Tibial nerve (tissue), 4 donors: ENCODE measurements at places on chromosomes 3 and 15. TPM values are rescaled to one million over a fixed set of nuclear protein-coding genes. Genes with fewer than 3 reads are reported as not detected.

The CCDC54 gene
- total RNA-seq = not detected

DNA sequence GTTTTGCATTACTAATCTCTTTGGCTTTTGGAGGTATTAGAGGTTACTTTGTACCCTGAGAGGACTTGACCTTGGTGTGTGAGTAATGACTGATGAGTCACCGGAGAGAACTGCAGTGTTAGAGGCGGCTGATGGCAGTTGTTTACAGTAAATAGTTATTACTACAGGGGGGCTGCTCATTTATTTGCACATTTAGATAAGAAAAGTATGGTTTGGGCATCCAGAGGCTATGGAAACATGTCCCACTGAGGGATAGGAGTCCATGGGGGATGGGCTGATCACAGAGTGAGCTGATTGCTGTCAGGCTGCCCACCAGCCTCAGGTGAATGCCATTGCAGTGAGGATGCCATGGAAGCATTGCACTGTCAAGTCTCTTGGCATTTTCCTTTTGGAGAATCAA lies 17.3 kb upstream of the STAC start:
- H3K27me3 ChIP-seq = no peaks in the 10 kb centered on the region
- H3K4me1 ChIP-seq = no peaks in the 10 kb centered on the region
- no peak for DNase-seq
- H3K27ac ChIP-seq = no peak overlapping the region

DNA sequence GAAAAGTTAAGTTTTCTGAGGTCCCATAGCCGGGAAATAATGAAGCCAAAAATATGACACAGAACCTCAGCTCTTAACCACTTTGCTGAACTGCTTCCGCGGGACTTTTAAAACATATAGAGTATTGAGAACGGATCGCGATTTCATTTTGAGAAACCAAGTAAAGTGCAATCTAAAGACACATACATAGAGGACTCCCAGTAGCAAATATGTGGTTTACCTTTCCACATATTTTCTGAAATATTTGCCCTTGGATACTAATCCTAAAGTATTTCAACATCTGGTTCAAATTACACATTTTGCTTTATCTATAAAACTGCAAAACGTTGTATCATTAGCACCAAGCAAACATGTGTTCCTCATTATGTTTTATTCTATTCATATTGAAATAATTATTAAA lies 776.5 kb downstream of the ROBO2 start:
- H3K27ac ChIP-seq = no peak overlapping the region
- no peak overlapping the region for H3K4me3 ChIP-seq
- no peaks in the 10 kb centered on the region for H3K27me3 ChIP-seq
- DNase-seq = no peak
- H3K4me1 ChIP-seq = no peaks in the 10 kb centered on the region

DNA sequence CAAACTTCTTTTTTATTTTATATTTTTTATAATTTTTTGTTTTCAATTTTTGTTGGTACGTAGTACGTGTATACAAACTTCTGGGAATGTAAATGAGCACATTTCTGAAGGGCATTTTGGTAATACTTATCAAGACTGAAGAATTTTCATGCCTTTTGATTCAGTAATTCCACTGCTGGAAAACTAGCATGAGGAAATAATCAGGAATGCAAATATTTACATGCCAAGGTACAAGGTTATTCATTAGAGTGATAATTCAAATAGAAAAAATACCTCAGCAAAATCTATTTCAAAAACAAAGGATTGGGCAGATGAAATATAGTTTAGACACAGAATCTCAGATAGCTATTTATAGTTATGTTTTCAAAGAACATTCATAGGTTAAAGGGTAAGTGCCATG lies 128.7 kb downstream of the DMXL2 start:
- H3K4me3 ChIP-seq = no peak overlapping the region
- H3K27ac ChIP-seq = no peak overlapping the region
- no peak for DNase-seq
- peaks cover 35% of the 10 kb centered on the region for H3K36me3 ChIP-seq
- H3K4me1 ChIP-seq = no peaks in the 10 kb centered on the region

DNA sequence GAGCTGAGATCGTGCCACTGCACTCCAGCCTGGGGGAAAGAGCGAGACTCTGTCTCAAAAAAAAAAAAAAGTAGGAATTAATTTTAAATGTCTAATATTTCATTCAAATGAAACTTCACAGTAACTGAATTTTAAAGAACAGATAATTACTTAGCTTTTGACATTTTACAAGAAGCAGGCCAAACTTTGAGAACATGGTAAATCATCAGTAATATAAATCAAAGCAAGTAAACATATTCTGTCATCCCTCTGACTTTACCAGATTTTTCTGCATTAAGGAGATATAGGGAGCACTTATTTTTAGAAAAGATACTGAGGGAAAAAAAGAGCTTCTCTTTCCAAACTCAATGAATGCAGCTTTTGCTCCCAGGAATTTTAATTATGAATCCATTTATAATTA lies 37.0 kb downstream of the NR1I2 start:
- H3K27ac ChIP-seq = no peak overlapping the region
- H3K27me3 ChIP-seq = no peaks in the 10 kb centered on the region
- no peak overlapping the region for H3K4me3 ChIP-seq
- DNase-seq = no peak
- H3K4me1 ChIP-seq = no peaks in the 10 kb centered on the region

DNA sequence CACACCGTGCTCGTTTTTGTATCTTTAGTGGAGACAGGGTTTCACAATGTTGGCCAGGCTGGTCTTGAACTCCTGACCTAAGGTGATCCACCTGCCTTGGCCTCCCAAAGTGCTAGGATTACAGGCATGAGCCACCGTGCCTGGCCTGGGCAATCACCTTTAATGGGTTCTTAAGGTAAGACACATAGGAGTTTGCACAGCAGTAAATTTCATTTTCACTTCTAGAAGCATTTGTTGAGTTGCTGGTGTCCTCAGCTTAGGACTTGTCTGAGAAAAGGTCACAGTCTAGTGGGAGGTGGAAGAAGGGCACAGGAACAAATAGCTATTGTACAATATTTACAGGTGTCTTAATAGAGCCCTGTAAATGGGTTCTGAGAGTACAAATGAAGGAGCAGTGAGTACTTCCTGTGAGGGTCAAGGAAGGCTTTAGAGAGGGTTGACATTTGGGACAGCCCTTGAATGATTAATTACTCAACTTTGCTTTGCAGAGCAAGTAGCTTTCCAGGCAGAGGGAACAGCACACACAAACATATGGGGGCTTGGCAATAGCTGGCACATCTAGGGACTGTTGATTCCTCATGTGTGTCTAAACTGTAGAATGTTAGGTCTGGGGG lies 8.7 kb upstream of the ETV5 start:
- H3K4me3 ChIP-seq = no peak overlapping the region
- no peak for DNase-seq
- H3K36me3 ChIP-seq = no peaks in the 10 kb centered on the region
- no peaks in the 10 kb centered on the region for H3K27me3 ChIP-seq

- no peaks in the 10 kb centered on the region for H3K36me3 ChIP-seq
- H3K4me1 ChIP-seq = no peaks in the 10 kb centered on the region
These were observed 91.1 kb upstream of the RNF7 start for GRCh38 chr3:141646760-141647561.

DNA sequence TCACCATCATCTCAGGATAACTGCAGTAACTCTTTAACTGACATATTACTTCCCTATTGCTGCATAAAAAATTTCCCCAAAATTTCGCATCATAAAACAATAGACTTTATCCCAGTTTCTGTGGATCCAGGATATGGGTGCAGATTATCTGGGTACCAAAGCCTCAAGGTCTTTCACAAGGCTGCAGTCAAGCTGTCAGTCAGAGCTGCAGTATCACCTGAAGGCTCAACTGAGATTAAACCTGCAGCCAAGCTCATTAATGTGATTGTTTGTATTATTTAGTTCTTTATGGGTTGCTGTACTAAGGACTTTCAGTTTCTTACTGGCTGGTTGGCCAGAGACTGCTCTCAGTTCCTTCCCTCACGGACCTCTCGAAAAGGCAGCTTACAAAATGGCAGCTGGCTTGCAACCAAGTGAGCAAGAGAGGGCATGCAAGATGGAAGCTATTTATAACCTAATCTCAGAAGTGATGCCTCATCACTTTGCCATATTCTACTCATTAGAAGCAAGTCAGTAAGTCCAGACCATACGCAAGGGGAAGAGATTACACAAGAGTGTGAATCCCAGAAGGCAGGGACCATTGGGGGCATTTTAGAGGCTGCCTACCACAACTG lies 54.9 kb downstream of the DCUN1D1 start:
- H3K27me3 ChIP-seq = no peaks in the 10 kb centered on the region
- H3K27ac ChIP-seq = no peak overlapping the region
- DNase-seq = no peak
- no peaks in the 10 kb centered on the region for H3K36me3 ChIP-seq

DNA sequence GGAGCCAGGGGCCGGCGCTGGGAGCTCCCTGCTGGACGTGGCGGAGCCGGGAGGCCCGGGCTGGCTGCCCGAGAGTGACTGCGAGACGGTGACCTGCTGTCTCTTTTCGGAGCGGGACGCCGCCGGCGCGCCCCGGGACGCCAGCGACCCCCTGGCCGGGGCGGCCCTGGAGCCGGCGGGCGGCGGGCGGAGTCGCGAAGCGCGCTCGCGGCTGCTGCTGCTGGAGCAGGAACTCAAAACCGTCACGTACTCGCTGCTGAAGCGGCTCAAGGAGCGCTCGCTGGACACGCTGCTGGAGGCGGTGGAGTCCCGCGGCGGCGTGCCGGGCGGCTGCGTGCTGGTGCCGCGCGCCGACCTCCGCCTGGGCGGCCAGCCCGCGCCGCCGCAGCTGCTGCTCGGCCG lies 1.5 kb downstream of the SMAD6 start:
- H3K4me1 ChIP-seq = peaks cover 60% of the 10 kb centered on the region
- peaks cover 5% of the 10 kb centered on the region for H3K36me3 ChIP-seq
- peak overlapping the region; percentile 57 for H3K4me3 ChIP-seq
- DNase-seq = no peak
- no peaks in the 10 kb centered on the region for H3K27me3 ChIP-seq

GRCh38 chr3:55731741-55732140 lies 244.6 kb upstream of the WNT5A start:
- no peaks in the 10 kb centered on the region for H3K27me3 ChIP-seq
- H3K4me1 ChIP-seq = no peaks in the 10 kb centered on the region
- H3K4me3 ChIP-seq = no peak overlapping the region
- DNase-seq = no peak

DNA sequence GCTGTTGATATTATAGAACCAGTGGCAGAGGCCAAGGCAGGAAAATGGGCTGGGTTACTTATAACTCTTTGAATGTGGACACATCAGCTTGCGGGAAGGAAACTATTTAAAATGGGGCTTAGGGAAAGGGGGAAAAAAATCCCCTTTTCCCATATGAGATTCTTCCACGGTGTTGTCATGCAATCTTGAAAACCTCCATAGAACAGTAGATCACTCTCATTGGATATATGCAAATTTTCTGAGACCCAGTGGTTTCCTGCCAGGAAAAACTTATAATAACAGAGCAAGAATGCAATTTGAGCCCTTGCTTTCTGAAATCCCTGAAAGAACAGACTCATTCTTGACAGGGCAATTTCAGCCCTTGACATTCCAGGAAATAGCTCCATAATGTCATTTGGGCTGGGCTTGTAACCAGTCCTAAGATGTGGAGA lies 31.1 kb downstream of the TMEM212 start:
- no peaks in the 10 kb centered on the region for H3K27me3 ChIP-seq
- no peak for DNase-seq
- H3K36me3 ChIP-seq = no peaks in the 10 kb centered on the region
- H3K27ac ChIP-seq = peak overlapping the region; percentile 77
- no peak overlapping the region for H3K4me3 ChIP-seq

DNA sequence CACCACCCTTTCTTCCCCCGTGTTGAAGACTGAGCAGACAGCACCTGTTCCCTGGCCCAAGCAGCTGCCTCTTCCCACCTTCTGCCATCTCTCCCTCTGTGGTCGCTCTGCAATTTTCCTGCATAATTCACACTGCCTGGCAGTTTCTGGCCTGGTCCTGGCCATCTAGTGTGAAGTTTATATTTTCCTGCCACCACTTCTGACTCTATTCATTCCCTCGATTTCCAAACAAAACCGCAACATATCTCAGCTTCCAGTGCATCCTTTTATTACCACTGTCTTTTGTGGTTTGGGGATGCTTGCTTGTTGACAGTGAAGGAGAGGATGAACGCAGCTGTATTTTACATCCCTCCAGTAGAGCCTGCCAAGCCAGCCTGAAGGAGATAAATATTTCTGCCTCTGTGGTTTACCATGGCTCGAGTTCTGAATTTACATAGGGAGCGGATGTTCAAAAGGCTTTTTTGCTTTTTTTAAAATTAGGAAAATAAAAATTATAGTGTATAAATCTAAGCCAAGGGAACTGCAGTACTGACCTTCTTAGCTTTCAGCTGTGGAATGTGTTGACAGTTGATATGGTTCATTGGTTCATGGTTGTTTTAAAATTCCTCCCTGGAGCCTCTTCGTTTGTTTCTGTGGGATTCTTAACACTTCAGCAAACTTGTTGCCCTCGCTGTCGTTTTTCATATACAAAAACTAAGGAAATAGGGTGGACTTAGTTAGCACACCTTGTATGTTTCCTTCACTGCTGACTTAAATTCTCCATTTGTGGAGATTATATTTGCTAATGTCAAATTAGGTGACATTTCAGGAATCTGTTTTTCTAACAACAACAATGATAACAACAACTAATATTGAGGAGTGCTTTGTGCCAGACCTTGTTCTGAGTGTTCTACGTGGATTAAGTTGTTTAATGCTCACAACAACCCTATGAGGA lies 250.5 kb downstream of the ADAMTSL3 start:
- peaks cover 3% of the 10 kb centered on the region for H3K36me3 ChIP-seq
- H3K4me1 ChIP-seq = peaks cover 4% of the 10 kb centered on the region
- no peak for DNase-seq
- no peak overlapping the region for H3K27ac ChIP-seq
- no peak overlapping the region for H3K4me3 ChIP-seq

GRCh38 chr3:155603302-155603701 lies 141.6 kb downstream of the PLCH1 start:
- H3K36me3 ChIP-seq = no peaks in the 10 kb centered on the region
- DNase-seq = no peak
- H3K4me3 ChIP-seq = no peak overlapping the region

DNA sequence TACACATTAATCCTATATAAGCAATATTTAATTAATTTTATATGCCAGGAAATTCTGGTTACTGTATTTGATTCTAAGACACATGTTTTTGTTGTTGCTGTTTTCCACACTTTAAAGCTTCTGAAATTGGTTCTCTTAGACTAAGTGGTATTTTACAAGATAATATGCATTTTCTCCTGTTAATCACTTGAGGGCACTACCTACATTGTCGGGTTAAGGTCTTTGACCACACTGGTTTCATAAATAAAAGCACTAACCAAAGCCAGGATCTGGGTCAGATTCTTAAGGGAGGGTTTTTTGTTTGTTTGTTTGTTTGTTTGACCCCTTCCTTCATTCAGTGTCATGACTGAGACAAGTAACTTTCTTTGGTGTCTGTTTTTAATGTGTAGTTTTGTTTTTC lies 590.2 kb downstream of the RBMS3 start:
- H3K4me3 ChIP-seq = no peak overlapping the region
- peaks cover 14% of the 10 kb centered on the region for H3K36me3 ChIP-seq
- H3K4me1 ChIP-seq = no peaks in the 10 kb centered on the region
- H3K27ac ChIP-seq = no peak overlapping the region
- DNase-seq = no peak

- no peak for DNase-seq
- no peaks in the 10 kb centered on the region for H3K27me3 ChIP-seq
- no peak overlapping the region for H3K4me3 ChIP-seq
- no peaks in the 10 kb centered on the region for H3K36me3 ChIP-seq
- H3K27ac ChIP-seq = no peak overlapping the region
- H3K4me1 ChIP-seq = peaks cover 10% of the 10 kb centered on the region
These were observed 652.0 kb upstream of the NECTIN3 start for GRCh38 chr3:110419601-110420000.
